ENCODE measurements at places on chromosomes 4 and X.

DNA sequence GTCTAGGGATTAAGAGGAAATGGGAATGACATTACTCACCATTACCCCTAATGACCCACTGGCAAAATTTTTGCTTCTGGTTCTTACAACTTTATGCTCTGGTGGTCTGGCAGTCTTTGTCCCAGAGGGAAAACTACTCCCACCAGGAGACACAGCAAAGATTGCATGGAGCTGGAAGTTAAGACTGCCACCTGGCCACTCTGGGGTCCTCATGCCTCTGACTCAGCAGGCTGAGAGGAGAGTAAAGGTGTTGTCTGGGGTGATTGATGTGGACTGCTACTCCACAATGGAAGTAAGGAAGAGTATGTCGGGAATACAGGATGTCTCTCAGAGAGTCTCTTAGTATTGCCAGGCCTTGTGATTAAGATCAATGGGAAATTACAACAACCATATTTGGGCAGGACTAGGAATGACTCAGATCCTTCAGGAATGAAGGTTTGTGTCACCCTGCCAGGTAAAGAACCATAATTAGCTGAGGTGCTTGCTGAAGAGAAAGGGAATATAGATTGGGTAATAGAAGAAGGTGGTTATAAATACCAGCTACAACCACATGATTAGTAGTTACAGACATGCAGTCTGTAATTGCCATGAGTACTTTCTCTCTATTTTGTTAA, 215.5 kb downstream of the GPAT3 start:
- no peak for DNase-seq

GRCh38 chr4:151436093-151436518, 27.1 kb downstream of the FHIP1A start:
- DNase-seq = no peak

- DNase-seq = no peak
Observed at GRCh38 chrX:55490121-55490520, 473 bp upstream of the USP51 start.

DNA sequence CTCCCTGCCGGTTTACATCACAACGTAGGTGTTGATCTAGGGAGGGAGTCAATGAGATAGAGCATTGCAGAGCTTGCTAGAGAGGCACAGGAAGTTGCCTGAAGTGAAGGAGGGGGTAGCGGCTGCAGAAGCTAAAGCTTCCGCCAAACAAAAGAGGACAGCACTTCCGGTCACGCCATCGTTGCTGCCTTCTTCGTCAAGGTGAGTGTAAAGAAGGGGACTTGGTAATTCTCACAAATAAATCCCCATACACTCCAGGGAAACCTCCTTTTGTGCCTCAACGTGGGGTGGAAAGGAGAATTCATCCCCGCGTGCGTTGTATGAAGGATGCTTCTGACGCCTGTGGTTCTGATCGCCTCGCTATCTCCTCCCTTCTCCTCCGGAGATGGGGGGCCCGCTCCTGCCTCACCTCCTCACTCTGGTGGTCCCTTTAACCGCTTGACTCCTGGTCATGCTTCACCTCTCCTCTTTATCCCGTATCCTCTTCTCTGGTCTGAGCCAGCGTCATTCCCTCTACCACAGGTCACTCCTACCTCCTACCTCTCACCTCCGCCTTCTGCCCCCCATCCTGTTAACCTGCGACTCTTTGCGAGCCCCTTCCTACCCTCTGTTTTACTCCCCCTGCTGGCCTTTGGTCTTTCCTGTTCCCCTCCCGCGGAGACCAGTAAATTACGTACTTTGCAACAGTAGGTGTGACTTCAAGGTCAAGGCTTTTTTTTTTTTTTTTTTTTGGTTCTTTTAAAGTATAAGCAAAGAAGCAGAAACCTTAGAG, 59.9 kb downstream of the GSPT2 start:
- DNase-seq = peak; percentile 12

DNA sequence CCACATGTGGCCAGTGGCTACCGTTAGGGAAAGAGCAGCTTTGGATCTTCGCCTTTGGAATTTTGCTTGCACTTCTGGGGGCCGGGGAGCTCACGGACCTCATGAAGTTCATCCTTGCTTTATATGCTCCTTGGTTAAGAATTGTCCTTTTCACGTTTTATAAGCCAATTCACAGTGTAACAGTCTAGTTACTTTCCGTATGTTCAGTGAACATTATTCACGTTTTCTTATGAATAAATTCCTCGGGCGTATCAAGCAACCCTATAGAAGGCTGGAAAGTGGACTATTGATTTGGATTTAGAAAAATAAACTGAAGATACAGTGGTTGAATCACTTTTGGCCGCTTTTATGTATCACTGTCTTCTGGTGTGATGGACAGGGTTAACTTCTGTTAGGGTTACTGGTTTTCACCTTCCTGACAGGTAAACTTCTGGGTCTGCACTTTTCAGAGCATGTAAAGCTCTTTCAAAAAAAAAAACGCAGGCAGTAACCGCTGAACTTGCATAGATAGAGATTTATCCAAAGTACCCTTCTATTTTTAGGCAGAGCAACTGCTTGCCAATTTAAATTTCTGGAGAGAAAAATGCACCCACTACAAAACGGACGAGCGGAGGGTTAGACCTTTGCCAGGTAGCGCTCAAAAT, 569 bp upstream of the PDLIM5 start:
- DNase-seq = no peak

- DNase-seq = no peak
Observed at GRCh38 chr4:100130491-100130890, 59.8 kb downstream of the DDIT4L start.

DNA sequence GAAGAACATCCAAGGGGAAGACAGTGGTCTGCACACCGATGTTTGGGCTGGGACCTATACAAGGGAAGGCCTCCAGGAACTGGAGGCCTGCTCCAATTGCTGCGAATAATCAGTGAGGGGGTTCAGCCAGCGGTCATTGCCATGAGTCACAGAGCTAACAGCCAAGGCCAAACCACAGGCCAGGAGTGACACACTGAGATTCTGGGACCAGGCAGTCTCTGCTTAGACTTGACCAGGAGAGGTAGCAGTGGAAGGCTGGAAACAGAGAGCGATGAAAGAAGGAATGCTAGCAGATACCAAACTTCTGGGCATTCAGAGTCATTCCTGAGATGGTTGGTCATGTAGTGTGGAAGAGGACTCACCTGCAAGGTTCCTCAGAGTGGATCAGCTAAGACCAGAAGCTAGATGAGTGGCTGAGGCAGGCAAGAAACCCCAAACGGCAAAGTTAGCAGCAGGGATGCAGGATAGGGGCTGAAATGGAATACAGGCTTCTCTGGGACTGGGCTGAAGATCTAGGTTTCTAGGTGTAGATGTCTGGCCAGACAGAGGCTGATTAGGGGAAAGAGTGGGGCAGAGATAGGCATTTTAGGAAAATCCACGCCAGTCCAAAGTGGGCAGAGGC, 54.7 kb downstream of the CNGA2 start:
- no peak for DNase-seq

GRCh38 chrX:150887906-150888465, 10.5 kb downstream of the CD99L2 start:
- DNase-seq = no peak

DNA sequence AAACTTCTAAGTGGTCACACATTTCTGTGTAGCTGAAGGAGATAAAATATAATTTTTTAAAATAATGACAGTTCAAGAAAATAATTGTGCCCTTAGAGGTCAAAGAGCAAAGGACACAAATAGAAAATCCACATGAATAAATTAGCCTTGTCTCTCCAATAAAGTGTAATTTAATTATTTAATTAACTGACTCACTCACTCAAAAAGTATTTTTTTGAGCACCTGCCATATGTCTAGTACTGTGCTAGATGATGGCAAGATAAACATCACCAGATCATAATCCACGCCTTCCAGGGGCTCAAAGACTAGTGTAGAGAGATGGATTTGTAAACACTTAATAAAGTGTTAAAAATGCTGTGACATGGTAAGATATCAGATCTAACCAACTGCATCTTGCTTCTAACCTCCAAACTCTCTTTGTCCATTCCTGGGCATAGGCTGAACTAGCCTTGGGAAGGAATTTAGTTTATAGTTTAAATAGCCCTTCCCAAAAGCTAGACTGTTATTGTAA, 112.5 kb downstream of the SCLT1 start:
- DNase-seq = no peak

DNA sequence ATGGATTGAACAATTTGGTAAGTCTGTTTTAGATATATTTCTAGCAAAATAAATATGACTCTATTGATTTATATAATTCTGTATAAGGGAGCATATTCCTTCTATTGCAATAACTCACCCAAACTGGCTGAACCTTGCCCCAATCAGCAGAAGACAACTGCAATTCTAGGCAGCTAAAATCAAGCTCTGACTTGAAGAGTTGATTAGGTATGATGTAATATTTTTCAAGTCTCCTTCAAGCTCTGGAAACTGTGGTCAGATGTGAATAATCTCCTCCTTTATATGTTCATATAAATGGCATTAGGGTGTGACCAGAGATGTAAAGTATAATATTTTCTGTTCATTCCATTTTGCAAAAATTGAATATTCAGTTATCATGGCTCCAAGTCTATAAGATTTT, 8.2 kb downstream of the RASSF6 start:
- DNase-seq = no peak

DNA sequence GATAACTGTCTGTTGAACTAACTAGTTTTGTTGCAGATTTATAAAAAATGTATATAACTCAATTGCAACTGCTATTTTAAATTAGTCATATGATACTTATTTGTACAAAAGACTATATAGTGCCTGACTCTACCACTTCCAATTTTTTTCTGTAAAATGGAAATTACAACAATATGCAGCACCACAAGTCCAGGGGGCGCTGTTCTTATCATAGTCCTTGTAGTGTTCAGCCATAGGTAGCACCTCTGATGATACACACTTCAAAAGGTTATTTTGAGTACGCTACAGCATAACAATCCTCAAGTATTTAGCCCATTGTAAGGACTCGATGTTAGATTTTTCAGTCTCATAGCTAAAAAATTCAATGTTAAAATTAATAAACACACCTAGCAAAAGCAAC, 174.9 kb downstream of the CORIN start:
- no peak for DNase-seq

GRCh38 chrX:14630733-14631132, 101.4 kb downstream of the GLRA2 start:
- DNase-seq = no peak

DNA sequence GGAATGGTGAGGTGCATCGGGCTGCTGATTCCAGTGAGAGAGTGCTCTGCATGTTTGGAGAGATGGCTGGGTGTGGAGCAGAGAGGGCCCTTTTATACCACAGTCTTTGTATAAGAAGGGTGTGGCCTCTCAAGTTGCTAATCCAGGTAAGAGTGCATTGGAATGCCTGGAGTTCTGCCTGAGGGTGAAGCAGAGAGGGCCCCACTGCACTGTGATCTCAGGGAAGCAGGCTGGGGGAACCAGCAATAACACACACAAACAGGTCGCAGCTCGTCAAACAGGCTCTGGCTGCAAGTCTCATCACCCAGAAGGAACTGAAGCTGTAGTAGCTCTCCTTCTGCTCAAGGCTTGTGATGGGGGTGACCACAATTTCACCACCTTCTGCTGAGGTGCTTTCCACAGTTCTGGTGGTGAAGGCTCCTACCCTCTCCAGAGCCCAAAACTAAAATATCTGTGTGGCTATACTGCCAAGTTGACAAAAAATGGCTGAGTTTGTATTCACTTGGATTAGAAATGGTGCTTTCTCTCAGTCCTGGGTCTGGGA, 687.4 kb upstream of the HS3ST1 start:
- no peak for DNase-seq

DNA sequence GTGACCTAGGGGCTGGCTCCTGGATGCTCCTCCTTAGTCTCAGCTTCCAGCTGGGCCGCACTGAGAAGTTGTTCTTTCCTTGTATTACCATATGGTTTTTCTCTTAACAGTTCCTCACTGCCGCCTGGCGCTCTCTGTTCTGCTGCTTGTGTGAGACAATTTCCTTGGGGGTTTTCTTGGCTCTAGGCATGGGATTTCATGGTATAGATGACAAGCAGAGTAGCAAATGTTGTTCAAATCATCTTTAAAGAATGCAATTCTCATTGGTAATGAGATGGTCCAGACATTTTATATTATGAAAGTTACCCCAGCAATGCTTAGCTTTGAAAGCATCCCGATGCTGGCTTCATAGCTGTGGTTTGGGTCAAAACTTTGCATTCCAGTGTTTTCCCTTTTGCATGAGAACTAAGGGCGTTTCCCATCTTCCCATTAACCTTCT, 37.6 kb downstream of the SEPTIN11 start:
- DNase-seq = no peak

DNA sequence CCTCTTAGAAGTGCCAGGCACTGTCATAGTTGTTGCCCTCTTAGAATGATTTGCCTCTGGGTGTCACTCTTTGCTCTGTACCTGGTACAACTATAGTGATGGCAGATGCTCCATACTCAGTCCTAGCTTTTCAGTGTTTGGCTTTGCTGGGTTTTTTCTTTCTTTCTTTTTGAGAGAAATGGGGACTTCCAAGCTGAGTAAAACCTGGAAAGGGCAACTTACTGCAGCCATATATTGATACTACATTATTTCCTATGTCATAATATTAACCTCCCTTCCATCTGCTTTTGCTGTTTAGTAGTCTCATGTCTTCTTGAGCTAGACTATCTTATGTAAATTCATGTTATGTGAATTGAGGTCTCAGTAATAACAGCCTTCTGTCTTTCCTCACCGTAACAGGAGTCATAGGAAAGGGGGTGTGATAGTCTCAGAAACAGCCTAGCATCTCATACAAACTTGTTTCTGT, 49.0 kb downstream of the NIPAL1 start:
- DNase-seq = no peak

- DNase-seq = no peak
Observed at GRCh38 chr4:181674315-181674875, 568.8 kb upstream of the TENM3 start.

DNA sequence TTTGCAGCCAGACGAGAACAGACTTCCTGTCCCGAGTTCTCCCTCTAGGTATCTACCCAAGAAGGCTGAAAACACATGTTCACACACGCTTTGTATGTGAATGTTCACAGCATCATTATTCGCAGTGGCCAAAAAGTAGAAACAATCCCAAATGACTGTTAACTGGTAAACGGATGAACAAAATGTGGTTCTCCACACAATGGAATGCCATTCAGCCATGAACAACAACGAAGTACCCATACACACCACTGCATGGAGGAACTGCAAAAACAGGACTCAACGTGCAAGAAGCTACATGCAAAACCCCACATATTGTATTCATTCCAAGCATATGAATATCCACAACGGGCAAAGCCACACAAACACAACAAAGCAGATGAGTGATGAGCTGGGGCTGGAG, 45.0 kb downstream of the PDHA1 start:
- DNase-seq = no peak

DNA sequence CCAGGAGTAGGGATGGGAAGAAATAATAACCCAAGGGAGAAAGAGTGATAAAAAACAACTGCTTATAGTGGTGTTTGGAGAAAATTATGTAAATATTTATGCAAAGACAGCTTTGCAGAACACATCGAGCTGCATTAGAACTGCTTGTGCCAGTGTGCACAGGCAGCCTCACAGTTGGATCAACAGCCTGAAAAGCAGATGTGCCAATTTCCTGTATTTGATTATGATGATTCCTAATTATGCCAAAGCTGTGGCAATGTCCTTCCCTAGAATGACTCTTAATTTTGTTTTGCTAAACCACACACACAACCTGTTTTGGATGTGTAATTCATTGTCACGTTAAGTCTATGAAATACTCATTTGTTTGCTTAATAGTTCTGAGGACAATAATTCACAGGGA, 30.6 kb upstream of the ANTXR2 start:
- no peak for DNase-seq

- DNase-seq = no peak
Observed at GRCh38 chrX:134774190-134775048, 116.1 kb upstream of the PLAC1 start.

All from stimulated activated CD4-positive, alpha-beta T cell treated with anti-CD3 and anti-CD28 coated beads, TNF-alpha, amount 100 ng/mL, for 4 hours (primary cell).